ENCODE measurements at places on chromosomes 12 and 14. TPM values are rescaled to one million over a fixed set of nuclear protein-coding genes. Genes with fewer than 3 reads are reported as not detected.

POTEG gene
- not detected for total RNA-seq

CATSPERB gene
- not detected for total RNA-seq

POLE gene
- total RNA-seq: 22.4 TPM

SLC6A13 gene
- not detected for total RNA-seq

SERPINA1 gene
- 0.17 TPM for total RNA-seq

TMEM229B gene
- not detected for total RNA-seq

STON2 gene
- total RNA-seq: 0.50 TPM

PPP1R12A gene
- total RNA-seq: 39.0 TPM

GARIN6 gene
- not detected for total RNA-seq

HCFC2 gene
- total RNA-seq: 10.1 TPM

IGF1 gene
- total RNA-seq: not detected

GPHN gene
- 12.5 TPM for total RNA-seq

CCDC38 gene
- not detected for total RNA-seq

MANSC4 gene
- not detected for total RNA-seq

GPR135 gene
- 0.84 TPM for total RNA-seq

CLEC7A gene
- total RNA-seq: not detected

SERPINA12 gene
- not detected for total RNA-seq

FSCB gene
- not detected for total RNA-seq

KERA gene
- not detected for total RNA-seq

PGF gene
- total RNA-seq: 1.6 TPM

GZMH gene
- not detected for total RNA-seq

CLEC4A gene
- total RNA-seq: not detected

MEG3 gene
- total RNA-seq: 82.7 TPM
